ENCODE measurements at places on chromosomes 4 and X. TPM values are rescaled to one million over a fixed set of nuclear protein-coding genes. Genes with fewer than 3 reads are reported as not detected.

Gene PABPC4L
- total RNA-seq = not detected

Gene LEF1
- 48.5 TPM for total RNA-seq

Gene SPANXA1
- total RNA-seq = not detected

Gene SGMS2
- total RNA-seq = 0.46 TPM

Gene CT45A2
- not detected for total RNA-seq

Gene PRRG3
- not detected for total RNA-seq

Gene HSD17B13
- not detected for total RNA-seq

Gene LRAT
- not detected for total RNA-seq

Gene RGN
- not detected for total RNA-seq

Gene S100G
- total RNA-seq = not detected

Gene SMR3A
- total RNA-seq = not detected

Gene RTL5
- 0.42 TPM for total RNA-seq

Gene CHRNA9
- total RNA-seq = 0.21 TPM

Gene CENPVL1
- total RNA-seq = not detected

Gene CXCL10
- 0.15 TPM for total RNA-seq

Gene AMER1
- total RNA-seq = 3.6 TPM

Gene LRCH2
- total RNA-seq = not detected

Gene FRAS1
- not detected for total RNA-seq

Gene CYSLTR1
- 0.23 TPM for total RNA-seq

Gene TMPRSS11E
- 0.15 TPM for total RNA-seq

Gene DCLK2
- total RNA-seq = not detected

Gene PABPC1L2A
- not detected for total RNA-seq

Gene UGT2A1
- total RNA-seq = not detected

Gene CPZ
- total RNA-seq = not detected

Gene POU4F2
- total RNA-seq = not detected

Gene RPL9
- 1,524 TPM for total RNA-seq

Gene ARHGAP36
- not detected for total RNA-seq

Gene EPHA5
- total RNA-seq = not detected

Gene SLC10A7
- 15.1 TPM for total RNA-seq

Gene FREM3
- total RNA-seq = not detected

Gene FGF5
- not detected for total RNA-seq

Gene SHISA3
- 0.17 TPM for total RNA-seq
